Left colon (tissue), 2 donors: ENCODE measurements at places on chromosomes 7 and 10. TPM values are rescaled to one million over a fixed set of nuclear protein-coding genes. Genes with fewer than 3 reads are reported as not detected.

- no peak for DNase-seq
Measured at GRCh38 chr7:107998660-107999480, 4.1 kb downstream of the LAMB1 start.

DNA sequence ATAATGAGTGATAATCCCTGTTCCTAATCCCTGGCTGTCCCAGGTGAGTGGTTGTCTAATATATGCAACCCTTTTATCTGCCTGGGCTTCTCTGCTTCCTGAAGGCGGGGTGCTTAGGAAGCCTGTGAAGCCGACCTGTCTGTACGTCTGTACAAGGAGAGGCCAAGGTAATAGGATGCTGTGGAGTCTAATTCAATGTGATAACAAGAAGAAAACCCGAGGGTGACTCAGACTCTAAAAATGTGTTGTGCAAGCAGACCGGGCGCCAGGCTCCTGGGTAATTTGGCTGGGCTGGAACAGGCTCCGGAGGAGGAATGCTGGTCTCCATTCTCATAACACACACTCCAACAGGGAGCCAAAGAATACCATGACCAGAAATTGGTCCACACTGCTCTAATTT lies 43.6 kb downstream of the THNSL1 start:
- DNase-seq = peak; percentile 31

DNA sequence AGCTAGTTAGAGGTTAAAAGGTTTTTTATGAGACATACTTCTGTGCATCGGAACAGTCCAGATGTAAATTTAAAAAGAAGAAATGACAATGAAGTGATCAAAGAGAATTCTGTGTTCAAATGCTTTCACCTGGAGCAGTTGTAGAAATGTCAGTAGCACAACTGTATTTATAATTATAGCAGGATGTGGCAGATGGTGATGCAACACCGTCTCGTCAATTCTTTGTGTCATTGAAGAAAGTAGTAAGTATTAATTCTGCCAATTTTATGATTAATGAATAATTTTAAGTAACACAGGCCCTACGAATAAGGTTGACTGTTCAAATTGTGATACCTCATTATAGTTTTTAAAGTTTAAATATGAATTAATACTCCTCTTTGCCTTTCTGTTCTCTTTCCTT lies 171.1 kb downstream of the ADK start:
- DNase-seq = no peak

GRCh38 chr7:27510541-27510940 lies 152.1 kb downstream of the HIBADH start:
- no peak for DNase-seq

GRCh38 chr10:117454502-117454901 lies 79.3 kb upstream of the PDZD8 start:
- DNase-seq = no peak

DNA sequence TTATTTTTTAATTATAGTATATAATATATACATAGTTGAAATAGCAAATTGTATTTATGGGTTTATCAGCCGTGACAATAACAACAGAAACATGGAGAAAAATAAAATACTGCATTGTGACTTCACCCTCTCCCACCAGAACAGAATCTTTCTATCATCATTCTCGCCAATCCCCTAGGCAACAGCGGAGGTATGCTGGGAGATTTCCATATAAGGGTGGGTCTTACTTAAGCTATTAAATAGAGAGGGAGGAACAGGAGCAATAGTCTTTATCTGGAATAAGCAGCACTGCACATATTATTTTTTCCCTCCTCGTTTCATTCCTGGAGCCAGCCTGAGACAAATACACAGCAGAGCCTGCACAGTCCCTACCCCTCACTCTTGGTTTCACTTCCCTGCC lies 1214.9 kb downstream of the XPNPEP1 start:
- DNase-seq = no peak

- DNase-seq = peak; percentile 92
Measured at GRCh38 chr10:329361-330099, 194.3 kb downstream of the ZMYND11 start.

DNA sequence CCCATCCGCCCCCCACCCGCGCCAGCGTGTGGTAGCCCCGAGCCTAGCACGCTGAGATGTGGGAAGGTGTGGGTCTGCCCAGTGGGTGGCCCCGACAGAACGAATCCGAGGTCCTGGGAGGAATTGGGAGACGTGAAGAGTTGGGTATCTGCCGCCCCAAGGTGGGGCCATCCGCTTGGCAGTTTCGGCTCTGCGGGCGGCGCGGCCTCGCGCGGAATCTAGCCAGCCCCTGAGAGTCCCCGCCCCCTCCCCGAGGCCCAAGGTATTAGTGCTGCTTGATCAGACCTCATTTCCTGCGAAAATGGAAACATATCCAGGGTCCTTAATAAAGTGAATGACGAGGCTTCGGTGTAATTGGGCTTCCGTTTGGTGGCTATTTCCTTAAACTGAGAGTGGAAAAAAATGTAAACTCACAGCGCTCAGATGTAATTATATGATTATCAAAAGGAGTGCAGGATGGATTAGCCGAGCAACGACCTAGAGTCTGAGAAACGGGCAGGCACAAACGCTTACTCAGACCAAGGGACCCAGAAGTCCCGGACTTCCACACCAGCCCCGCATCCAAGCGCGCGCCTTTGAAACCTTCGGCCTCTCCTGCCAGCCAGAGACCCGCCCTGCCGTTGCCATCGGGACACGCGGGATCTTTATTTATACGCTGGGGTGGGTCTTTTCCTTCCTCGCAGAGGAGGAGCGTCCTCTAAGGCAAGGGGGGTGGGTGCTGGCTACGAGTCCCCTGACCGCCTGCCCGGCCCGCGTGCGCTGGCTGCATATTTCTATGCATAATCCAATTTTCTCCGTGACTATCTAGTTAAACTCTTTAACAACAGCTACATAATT lies 12.8 kb downstream of the LBX1 start:
- no peak for DNase-seq

GRCh38 chr7:10634239-10634638 lies 339.4 kb upstream of the PHF14 start:
- no peak for DNase-seq

DNA sequence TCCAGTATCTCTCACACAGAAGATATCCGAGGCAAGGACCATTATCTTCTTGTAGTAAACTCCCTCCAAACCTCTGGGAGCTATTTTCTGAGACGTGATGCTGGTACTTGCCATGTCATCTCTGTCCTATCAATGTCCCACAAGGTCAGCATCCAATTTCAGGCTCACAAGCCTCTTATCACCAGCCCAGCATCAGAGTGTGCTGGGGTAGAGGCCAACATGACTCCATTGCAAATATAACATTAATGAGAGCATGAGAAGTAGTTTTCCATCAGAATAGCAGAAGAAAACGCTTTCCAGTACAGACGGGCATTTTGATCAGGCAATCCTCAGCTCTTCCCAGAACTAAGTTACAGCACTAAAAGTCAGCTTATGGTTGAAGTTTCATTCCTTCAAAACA lies 5.6 kb downstream of the MORN4 start:
- no peak for DNase-seq

- DNase-seq = no peak
Measured at GRCh38 chr10:51867956-51868355, 168.6 kb upstream of the CSTF2T start.

DNA sequence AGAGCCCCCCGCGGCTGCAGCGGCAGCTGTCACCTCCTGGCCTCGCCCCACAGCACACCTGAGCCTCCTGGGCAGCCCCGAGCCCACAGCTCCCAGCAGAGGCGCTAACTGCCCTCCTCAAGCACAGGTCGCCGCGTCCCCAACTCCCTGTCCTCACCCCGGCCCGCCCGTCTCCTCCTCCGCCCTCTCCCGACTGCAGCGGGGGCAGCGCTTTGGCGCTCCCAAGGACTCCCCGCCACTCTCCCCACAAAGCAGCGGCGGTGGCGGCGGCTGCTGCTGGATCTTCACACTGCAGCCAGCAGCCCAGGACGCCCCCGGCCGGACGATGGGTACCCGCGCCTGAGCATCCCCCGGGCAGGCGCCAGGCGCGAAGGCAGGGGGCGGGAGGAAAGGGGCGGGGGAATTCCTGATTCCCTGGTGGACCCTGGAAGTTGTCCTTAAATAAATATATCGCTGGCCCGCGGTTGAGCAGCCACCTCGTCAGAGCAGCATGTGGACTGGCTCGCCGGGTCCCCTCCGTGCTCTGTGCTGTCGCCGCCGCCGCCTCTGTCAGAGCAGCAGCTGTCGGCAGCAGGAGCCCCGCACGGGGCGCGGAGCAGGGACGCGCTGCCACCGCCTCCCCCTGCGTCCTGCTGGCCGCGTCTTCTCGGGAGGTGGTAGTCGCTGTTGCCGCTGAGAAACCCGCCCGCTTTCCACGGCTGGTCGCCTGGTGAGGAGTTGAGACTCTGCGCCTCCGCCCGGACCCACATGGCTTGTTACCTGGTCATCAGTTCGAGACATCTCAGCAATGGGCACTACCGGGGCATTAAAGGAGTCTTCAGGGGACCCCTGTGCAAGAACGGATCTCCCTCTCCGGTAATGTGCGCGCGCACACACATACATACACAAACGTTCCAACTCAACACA lies at the start of gene ZNF804B:
Gene ZNF804B (plus strand): TSS at position 471 of the 906 bp plus-strand sequence. CDS start 277 bp downstream, at position 748.
- no peak for DNase-seq

DNA sequence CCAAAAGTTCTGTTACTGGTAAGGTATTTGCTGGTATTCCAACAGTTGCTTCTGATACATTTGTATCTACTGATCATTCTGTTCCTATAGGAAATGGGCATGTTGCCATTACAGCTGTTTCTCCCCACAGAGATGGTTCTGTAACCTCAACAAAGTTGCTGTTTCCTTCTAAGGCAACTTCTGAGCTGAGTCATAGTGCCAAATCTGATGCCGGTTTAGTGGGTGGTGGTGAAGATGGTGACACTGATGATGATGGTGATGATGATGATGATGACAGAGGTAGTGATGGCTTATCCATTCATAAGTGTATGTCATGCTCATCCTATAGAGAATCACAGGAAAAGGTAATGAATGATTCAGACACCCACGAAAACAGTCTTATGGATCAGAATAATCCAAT lies 131.0 kb downstream of the AASS start:
- no peak for DNase-seq

DNA sequence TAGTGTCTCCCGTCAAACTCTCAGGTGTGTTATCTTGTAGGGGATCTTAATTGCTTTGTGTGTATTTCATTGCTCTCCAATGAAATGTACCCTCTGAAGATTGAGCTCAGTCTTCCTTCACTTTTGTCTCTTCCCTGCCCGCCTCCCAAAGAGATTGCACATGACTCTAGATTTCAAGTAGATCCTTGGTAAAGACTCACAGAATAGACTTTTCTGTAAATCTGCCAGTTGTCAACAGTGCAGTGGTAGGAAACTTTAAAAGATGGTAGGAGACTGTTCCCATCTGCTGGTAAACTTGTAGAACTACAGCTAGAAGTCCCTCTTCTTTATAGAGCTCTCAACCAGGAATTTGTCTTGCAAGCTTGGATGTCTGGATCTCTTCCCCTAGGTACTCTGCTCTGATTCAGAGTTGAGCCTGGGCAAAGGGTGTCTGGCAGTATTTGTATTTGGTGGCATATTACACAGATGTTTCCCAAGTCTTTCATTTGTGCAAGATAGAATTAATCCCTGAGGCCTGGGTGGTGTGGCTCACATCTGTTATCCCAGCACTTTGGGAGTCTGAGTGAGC lies 9.6 kb downstream of the CCL26 start:
- DNase-seq = no peak

GRCh38 chr10:126803394-126803793 lies 101.8 kb upstream of the DOCK1 start:
- no peak for DNase-seq

The CRTAC1 gene
- total RNA-seq = 0.43 TPM

The CFAP70 gene
- total RNA-seq = 0.98 TPM

The MKRN1 gene
- total RNA-seq = 192 TPM

The CHAT gene
- total RNA-seq = 0.59 TPM

The IL6 gene
- total RNA-seq = 0.34 TPM
